DMS 273 treated with DMSO at 0.1 percent for 48 hours (cell line): ENCODE measurements at places on chromosomes 12 and 14.

- DNase-seq, result no peak
Observed at GRCh38 chr12:9910716-9911421, 21.3 kb downstream of the CLEC2A start.

DNA sequence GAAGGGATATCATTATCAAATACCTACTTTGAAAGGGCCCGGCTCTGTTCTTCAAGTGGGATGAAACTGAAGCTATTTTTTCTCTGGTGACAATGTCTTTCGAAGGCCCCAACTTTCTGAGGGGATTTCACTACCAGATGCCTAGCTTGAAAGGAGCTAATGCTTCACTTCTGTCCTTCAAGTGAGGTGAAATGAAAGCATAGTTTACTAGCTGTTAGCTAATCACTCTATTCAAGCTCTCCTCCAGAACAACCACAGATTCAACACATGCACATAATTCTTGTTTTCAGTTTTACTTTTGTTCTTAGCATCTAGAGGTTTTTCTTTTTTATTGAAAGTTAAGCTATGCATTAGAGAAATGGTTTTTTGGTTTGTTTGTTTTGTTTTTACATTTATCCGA, 571.4 kb downstream of the NOVA1 start:
- no peak for DNase-seq

DNA sequence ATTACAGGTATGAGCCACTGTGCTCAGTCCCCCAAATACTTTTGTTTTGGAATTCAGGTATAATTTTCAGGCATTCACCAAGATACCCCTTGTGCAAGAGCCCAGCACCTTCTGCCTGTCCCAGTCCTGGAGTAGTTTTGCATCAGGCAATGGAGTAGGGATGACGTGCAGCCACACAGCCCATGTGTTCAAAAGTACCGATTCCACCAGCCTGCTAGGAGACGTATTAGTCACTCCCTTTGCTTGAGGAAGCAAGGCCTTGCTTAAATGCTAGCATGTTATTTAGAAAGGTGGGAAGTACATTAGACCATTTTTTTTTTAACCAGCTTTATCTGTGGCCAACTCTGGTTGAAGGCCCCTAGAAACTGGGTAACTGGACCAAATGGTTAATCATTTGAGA, 15.0 kb upstream of the GALNT16 start:
- DNase-seq, result no peak

DNA sequence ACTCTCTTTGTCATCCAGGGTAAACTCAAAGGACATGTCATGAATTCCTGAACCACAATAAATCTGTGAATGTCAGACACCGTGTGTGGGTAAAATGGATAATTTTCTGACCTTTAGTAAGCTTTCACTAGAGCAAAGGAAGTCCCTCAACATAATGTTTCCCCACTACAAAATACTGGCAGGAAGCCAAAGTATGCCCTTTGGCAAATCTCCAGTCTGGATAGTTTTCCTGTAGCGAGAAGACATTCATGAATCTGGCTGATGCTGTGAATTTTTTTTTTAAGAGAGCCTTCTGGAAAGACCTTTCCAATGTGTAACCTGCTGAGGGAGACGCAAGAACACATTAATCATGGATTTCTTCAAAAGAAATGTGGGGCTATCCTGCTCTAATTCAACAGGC, 389.6 kb upstream of the DDHD1 start:
- peak; percentile 2 for DNase-seq

- no peak for DNase-seq
Observed at GRCh38 chr14:94682061-94682516, 69.9 kb downstream of the SERPINA3 start.

GRCh38 chr14:85420278-85420677, 109.7 kb upstream of the FLRT2 start:
- DNase-seq, result no peak

GRCh38 chr12:2581293-2582045, 213.3 kb upstream of the FKBP4 start:
- DNase-seq, result no peak

GRCh38 chr14:23094666-23095195, at the start of gene ACIN1:
TSS of gene ACIN1 (minus strand) at chr14:23095136. CDS start at chr14:23095112, 24 bp downstream.
- DNase-seq, result no peak

- DNase-seq, result no peak
Observed at GRCh38 chr14:102140027-102140749, 491 bp downstream of the WDR20 start.

- DNase-seq, result peak; percentile 22
Observed at GRCh38 chr12:43882578-43883178, 46.8 kb downstream of the TMEM117 start.

DNA sequence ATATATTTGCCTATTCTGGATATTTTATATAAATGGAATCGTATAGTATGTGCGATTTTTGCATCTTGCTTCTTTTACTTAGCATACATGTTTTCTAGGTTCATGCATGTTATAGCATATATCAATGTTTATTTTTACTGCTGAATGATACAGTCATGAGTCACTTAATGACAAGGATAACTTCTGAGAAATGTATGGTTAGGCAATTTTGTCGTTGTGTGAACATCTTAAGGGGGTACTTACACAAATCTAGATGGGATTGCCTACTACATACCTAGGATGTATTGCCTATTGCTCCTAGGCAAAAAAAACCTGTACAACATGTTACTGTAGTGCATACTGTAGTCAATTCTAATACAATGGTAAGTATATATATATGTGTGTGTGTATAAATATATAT, 8.8 kb downstream of the USP15 start:
- no peak for DNase-seq

GRCh38 chr12:52010152-52010622, 3.4 kb downstream of the TAMALIN start:
- DNase-seq, result no peak

DNA sequence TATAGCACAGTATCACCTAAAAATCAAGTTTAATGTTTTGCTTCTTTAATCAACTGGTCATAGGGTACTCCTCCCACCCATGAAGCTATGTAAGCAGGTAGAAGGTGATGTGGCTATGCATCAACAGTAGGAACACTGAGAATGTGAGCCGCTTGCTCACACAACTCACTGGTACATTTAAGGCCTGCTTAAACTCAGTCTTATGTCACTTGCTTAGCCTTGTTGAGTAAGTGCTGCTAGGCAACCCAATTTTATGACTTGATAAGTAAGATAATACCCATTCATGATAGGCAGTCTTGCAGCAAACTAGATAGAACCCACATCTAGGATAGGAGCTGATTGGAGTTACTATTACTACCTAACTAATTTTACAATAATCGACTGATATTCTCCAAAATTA, 70.0 kb upstream of the BMP4 start:
- no peak for DNase-seq

DNA sequence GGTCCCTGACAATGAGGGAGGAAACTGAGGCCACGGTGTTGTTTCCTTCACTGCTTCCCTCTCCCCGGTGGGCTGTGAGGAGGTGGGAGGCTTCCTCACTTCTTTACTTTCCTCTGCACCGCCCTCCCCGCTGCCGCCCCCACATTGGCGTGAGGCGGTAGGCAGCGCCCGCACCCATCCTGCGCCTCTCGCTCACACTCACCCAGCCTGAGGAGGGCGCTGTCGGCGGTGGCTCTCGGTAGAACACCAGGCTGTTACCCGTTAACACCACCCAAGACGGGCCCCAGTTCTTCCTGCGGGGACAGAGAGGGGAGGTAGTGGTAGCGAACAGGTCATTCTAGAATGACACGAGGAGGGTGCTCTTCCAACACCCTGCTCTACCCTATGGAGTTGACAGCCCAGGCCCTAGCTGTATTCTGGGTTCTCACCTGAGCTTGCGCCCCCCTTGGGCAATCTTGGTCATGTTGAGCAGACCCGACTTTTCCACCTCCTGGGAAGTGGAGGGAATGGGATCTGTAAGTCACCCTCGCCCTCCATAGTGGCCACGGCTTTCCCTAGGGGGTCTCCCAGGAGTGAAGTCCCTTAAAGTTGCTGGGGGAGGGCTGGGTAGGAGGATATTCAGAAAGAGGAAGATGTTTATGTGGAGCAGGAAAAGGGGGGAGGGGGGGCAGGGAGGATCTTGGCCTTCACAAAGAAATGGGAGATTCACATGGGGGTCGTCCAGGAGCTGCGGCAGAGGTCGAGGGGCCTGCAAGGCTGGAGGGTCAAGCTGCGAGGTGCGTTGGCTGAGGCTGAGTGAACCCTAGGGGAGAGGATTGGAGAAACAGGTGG, 3.3 kb downstream of the ARHGAP9 start:
- DNase-seq, result no peak

GRCh38 chr14:60508363-60508706, 611 bp upstream of the SIX6 start:
- no peak for DNase-seq

DNA sequence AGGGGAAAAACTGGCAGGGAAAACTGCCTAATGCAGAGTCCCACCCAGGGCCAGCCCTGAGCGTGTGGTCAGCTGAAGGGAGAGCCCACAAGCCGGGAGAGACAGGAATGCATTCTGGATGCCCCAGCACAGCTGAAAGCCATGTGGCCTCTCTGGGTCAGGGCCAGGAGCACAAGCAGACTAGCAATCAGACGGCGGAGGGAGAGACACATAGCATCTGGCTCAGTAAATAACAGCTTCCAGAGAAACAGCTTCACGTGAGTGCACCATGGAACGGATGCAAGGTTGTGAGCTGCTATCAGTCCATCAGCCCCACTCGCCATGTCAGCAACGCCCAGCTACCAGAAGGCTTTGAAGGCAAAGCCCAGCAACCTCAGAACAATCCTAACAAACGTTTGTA, 28.2 kb upstream of the TMEM106C start:
- DNase-seq, result peak; percentile 44

GRCh38 chr12:9707356-9707755, 25.5 kb downstream of the CLECL1 start:
- DNase-seq, result no peak

DNA sequence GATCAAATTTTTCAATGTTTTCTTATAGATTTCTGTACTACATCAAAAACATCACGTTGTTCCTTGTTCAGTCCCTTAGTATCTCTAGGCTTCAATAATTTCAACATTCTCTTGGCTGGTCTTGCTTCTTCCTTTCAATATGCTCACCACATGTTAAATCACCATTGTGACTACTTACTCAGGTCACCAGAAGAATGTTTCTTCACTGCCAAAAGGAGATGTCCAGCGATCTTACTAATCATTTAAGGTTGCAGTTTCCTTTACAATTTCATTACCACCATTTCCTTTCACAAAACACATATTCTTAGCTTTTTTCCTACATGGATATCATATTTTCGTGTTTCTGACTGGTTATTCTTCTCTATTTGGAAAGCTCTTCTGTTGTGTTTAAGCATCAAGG, 363.8 kb downstream of the NAV3 start:
- DNase-seq, result no peak

GRCh38 chr12:124687917-124688316, 120.5 kb upstream of the NCOR2 start:
- no peak for DNase-seq

GRCh38 chr12:54701940-54702592, 53.9 kb upstream of the DCD start:
- DNase-seq, result peak; percentile 6

GRCh38 chr14:104423701-104424405, 155.7 kb upstream of the C14orf180 start:
- no peak for DNase-seq

DNA sequence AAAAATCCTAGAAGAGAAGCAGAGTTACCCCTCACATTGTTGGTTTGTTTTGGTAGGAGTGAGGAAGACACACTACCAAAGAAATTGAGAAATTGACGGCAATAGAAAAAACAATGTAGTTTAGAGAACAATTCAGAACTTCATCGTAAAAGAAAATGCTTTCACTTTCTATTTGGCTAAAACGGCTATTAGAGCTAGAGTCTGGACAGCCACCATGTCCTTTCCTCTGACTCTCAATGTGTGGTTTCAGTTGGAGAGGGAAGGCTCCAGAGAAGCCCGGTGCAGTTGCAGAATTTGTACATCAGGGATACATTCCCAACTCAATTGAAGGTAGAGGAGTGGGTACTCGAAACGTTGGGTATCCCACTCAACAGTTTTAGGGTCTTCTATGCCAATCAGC, 535.3 kb downstream of the GALC start:
- no peak for DNase-seq

DNA sequence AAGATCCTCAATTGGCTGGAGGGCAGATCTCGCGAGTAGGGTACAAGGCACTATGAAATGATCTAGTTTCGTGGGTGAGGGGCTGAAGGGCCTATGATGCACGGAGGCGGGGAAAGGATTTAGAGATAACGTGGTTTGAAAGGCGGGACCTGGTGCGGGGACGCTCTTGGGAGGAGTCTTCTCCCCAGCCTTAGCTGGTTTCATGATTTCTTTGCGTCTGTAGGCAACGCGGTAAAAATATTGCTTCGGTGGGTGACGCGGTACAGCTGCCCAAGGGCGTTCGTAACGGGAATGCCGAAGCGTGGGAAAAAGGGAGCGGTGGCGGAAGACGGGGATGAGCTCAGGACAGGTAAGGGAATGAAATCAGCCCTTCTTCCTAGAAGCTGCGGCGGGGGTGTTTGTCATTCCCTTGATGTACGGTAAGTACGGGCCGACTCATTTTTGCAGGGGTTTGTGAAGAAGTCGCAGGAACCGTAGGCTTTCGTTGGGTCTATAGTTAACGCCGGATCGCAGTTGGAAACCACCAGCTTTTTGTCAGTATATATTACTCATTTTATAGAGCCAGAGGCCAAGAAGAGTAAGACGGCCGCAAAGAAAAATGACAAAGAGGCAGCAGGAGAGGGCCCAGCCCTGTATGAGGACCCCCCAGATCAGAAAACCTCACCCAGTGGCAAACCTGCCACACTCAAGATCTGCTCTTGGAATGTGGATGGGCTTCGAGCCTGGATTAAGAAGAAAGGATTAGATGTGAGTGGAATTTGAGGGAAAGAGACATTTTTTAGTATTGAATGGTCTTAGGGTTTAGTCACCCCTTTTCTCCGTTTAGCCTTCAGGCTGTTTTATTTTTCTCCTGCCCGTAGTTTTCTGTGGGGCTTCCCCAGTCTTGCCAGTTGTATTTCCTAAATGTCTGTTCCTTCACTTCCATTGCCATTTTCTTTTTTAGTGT, 602 bp downstream of the APEX1 start:
- no peak for DNase-seq
